ENCODE measurements at places on chromosomes 3 and 15.
A peak's percentile ranks its signal among the peaks of the same experiment; 100 is the strongest.

GRCh38 chr3:178513546-178514380 is 22.5 kb upstream of the KCNMB2 start:
- no peak for DNase-seq
- no peak overlapping the region for H3K4me3 ChIP-seq
- H3K4me1 ChIP-seq: no peaks in the 10 kb centered on the region
- H3K36me3 ChIP-seq: no peaks in the 10 kb centered on the region
- H3K27me3 ChIP-seq: no peaks in the 10 kb centered on the region
- H3K27ac ChIP-seq: no peak overlapping the region

GRCh38 chr3:20558161-20558560 is 372.2 kb upstream of the SGO1 start:
- H3K36me3 ChIP-seq: no peaks in the 10 kb centered on the region
- H3K4me1 ChIP-seq: no peaks in the 10 kb centered on the region
- H3K27ac ChIP-seq: no peak overlapping the region

GRCh38 chr3:71401695-71402231 is 181.8 kb downstream of the FOXP1 start:
- no peaks in the 10 kb centered on the region for H3K36me3 ChIP-seq
- H3K27ac ChIP-seq: peak overlapping the region; percentile 62
- H3K4me3 ChIP-seq: no peak overlapping the region
- no peaks in the 10 kb centered on the region for H3K27me3 ChIP-seq
- peaks cover 16% of the 10 kb centered on the region for H3K4me1 ChIP-seq

GRCh38 chr3:66099541-66100065 is 60.9 kb upstream of the MAGI1 start:
- DNase-seq: no peak
- H3K4me3 ChIP-seq: no peak overlapping the region
- peaks cover 8% of the 10 kb centered on the region for H3K4me1 ChIP-seq
- H3K36me3 ChIP-seq: no peaks in the 10 kb centered on the region

DNA sequence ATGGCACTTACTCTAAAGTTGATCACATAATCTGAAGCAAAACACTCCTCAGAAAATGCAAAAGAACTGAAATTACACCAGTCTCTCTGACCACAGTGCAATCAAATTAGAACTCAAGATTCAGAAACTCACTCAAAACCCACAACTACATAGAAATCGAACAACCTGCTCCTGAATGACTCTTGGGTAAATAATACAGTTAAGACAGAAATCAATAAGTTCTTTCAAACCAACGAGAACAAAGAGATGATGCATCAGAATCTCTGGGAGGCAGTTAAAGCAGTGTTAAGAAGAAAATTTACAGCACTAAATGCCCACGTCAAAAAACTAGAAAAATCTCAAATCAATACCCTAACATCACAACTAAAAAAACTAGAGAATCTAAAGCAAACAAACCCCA is 227.2 kb downstream of the CTNNB1 start:
- peaks cover 2% of the 10 kb centered on the region for H3K4me1 ChIP-seq
- H3K27me3 ChIP-seq: no peaks in the 10 kb centered on the region
- H3K27ac ChIP-seq: no peak overlapping the region
- H3K4me3 ChIP-seq: no peak overlapping the region
- H3K36me3 ChIP-seq: no peaks in the 10 kb centered on the region
- no peak for DNase-seq

DNA sequence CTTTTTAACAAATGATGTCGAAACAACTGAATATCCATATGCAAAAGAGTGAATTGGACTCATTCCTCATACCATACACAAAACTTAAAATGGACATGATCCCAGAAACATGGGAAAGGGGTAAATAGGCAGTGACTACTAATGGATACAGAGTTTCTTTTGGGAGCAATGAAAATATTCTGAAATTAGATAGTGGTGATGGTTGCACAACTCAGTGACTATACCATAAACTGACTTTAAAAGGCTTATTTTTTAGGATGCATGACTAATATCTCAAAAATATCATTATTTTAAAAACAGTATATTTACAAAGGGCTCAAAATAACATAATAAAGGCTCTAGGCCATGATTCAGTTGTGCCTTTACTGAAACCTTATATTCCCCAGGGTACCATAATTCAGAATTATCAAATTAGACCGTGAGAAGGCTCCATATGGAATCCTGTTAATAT is 16.3 kb upstream of the ATP13A3 start:
- H3K36me3 ChIP-seq: no peaks in the 10 kb centered on the region
- no peaks in the 10 kb centered on the region for H3K4me1 ChIP-seq
- H3K27ac ChIP-seq: no peak overlapping the region
- DNase-seq: no peak
- H3K27me3 ChIP-seq: no peaks in the 10 kb centered on the region
- H3K4me3 ChIP-seq: no peak overlapping the region

GRCh38 chr15:86654501-86654900 is 574.8 kb downstream of the AGBL1 start:
- H3K36me3 ChIP-seq: no peaks in the 10 kb centered on the region
- DNase-seq: no peak
- no peaks in the 10 kb centered on the region for H3K27me3 ChIP-seq
- no peak overlapping the region for H3K4me3 ChIP-seq

- H3K27me3 ChIP-seq: no peaks in the 10 kb centered on the region
- DNase-seq: no peak
- H3K4me3 ChIP-seq: no peak overlapping the region
- H3K4me1 ChIP-seq: peaks cover 21% of the 10 kb centered on the region
These were observed 168.5 kb downstream of the FAM43A start for GRCh38 chr3:194854206-194854605.

GRCh38 chr3:24911076-24911475 is 416.4 kb upstream of the THRB start:
- no peaks in the 10 kb centered on the region for H3K4me1 ChIP-seq
- no peak for DNase-seq
- no peak overlapping the region for H3K27ac ChIP-seq
- H3K36me3 ChIP-seq: no peaks in the 10 kb centered on the region
- H3K4me3 ChIP-seq: no peak overlapping the region

GRCh38 chr15:74541494-74542165 is 610 bp downstream of the ARID3B start:
- DNase-seq: peak; percentile 68
- H3K36me3 ChIP-seq: peaks cover 3% of the 10 kb centered on the region
- peak overlapping the region; percentile 79 for H3K4me3 ChIP-seq
- no peaks in the 10 kb centered on the region for H3K27me3 ChIP-seq
- H3K27ac ChIP-seq: no peak overlapping the region

DNA sequence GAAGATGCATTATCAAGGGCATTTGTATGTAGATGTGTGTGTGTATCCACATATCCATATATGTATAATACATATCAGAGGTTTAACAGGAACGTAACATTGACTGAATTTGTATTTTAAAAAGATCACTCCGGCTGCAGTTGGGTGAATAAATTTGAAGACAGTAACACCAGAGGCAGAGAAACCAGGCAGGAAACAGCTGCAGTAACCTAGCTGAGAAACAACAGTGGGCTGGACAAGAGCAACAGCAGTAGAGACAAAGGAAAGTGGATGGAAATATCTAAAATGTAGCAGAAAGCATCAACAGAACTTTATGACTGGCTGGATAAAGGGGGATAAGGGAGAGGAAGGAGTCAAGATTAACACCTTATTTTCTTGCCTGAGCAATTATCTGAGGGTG is 68.3 kb upstream of the SETMAR start:
- H3K36me3 ChIP-seq: no peaks in the 10 kb centered on the region
- H3K27me3 ChIP-seq: no peaks in the 10 kb centered on the region
- DNase-seq: no peak
- H3K4me1 ChIP-seq: no peaks in the 10 kb centered on the region

- H3K27me3 ChIP-seq: no peaks in the 10 kb centered on the region
- H3K36me3 ChIP-seq: no peaks in the 10 kb centered on the region
- DNase-seq: no peak
- H3K27ac ChIP-seq: no peak overlapping the region
These were observed 171.6 kb upstream of the PDZRN3 start for GRCh38 chr3:73796382-73796781.

DNA sequence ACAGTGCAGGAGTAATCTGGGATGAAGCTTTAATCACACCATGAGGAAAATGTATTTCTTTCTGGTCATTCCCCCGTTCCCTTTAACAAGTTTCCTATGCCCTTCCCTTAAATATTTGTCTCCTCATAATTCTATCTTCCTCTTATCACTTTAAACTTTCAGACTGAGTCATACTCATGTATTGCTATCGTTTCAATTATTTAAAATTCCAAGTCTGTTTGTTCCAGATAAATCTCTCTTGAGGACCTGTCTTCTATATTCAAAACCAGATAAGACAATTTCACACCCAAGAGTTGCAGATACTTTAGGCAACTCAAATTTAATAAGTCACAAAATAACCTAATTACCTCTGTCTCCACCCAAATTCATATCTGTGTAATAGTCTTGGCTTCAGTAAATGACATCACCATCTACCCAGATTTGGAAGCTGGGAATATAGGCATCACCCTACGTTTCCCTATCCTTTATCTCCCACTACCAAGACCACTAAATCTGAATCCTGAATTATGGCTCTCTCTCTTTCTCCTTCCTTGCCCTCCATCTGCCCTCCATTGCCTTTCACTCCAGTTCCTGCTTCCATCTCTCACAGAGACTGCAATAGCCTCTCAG is 220.1 kb downstream of the PYDC2 start:
- no peak overlapping the region for H3K4me3 ChIP-seq
- no peaks in the 10 kb centered on the region for H3K4me1 ChIP-seq
- H3K27ac ChIP-seq: no peak overlapping the region

- H3K27me3 ChIP-seq: no peaks in the 10 kb centered on the region
- H3K4me1 ChIP-seq: no peaks in the 10 kb centered on the region
- H3K4me3 ChIP-seq: no peak overlapping the region
- no peaks in the 10 kb centered on the region for H3K36me3 ChIP-seq
- DNase-seq: no peak
- H3K27ac ChIP-seq: no peak overlapping the region
These were observed 291.5 kb downstream of the KBTBD8 start for GRCh38 chr3:67289626-67290025.

GRCh38 chr3:167780214-167780883 is 44.8 kb downstream of the SERPINI1 start:
- no peaks in the 10 kb centered on the region for H3K36me3 ChIP-seq
- H3K4me1 ChIP-seq: no peaks in the 10 kb centered on the region
- no peak overlapping the region for H3K27ac ChIP-seq
- no peak overlapping the region for H3K4me3 ChIP-seq

DNA sequence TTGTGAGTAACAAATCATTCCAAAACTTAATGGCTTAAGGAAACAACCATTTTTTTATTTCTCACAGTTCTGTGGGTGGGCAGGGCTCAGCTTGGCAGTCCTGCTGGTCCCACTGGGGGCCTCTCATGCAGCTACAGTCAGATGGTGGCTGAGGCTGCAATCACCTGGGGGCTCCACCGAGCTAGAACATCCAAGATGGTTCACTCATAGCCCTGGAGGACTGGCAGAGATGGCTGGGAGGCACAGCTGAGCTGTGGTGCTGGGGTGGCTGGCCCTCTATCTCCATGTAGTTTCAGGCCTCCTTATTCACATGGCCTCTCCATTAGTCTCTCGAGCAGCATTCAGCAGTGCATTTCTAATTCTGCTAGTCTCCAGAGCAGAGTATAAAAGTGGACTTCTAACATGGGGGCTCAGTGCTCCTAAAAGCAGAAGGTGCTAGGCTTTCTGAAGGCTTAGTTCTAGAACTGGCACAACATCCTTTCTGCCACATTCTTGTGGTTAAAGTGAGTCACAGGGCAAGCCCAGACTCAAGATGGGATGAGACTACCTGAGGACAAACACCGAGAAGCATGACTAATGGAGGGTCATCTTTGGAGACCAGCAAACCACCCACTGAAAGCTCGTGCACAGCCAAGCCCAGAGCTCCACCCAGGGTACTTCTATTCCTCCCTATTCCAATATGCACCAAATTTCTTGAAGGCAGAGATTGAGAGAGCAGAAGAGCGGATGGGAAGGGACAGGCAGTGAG is 6.3 kb downstream of the CAV3 start:
- H3K27me3 ChIP-seq: no peaks in the 10 kb centered on the region
- peaks cover 10% of the 10 kb centered on the region for H3K4me1 ChIP-seq
- peak overlapping the region; percentile 54 for H3K27ac ChIP-seq
- H3K4me3 ChIP-seq: 0 out of 2 replicates have a peak overlapping the region, but pooled peaks have one; percentile 10

DNA sequence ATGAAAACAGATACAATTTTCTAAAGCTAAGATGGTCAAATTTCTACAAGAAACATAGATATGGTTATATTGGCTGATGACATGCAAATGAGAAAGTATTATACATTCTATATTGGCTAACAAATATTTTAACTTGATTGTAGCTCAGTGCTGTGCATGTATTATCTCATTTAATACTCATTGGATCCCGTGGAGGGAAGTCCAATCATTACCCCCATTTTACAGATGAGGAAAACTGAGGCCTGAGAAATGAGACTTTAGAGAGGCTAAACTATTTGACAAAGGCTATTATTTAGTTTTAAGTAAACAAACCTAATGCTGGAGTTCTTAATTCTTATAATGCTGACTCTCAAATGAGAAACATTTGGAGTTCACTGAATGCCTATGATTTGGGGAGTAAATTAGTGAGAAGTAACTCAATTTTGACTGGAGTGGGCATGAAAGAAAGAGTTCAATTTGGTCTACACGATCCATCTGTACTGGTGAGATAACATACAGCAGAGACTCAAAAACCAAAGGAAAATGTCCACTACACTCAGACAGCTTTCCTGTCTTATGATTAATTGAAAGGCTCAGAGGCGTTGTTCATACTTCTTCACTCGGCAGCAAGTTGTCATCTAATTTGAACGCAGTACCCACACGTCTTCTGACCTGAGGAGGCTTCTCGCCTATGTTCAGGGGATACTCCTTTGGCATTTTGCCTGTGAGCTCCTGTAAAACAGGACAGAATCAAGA is 72.2 kb upstream of the LMOD3 start:
- H3K27ac ChIP-seq: no peak overlapping the region
- H3K4me3 ChIP-seq: no peak overlapping the region
- no peak for DNase-seq
- peaks cover 21% of the 10 kb centered on the region for H3K36me3 ChIP-seq
- no peaks in the 10 kb centered on the region for H3K27me3 ChIP-seq
